Sigmoid colon (tissue), 7 donors: ENCODE measurements at places on chromosomes 7 and 10. TPM values are rescaled to one million over a fixed set of nuclear protein-coding genes. Genes with fewer than 3 reads are reported as not detected.

NPC1L1 gene
- total RNA-seq, result 0.36 TPM

ARHGAP19 gene
- 6.8 TPM for total RNA-seq

PRDX3 gene
- total RNA-seq, result 155 TPM

SPDYE2 gene
- not detected for total RNA-seq

PRSS37 gene
- not detected for total RNA-seq

CLEC5A gene
- total RNA-seq, result 0.83 TPM

AGMO gene
- not detected for total RNA-seq

OPN1SW gene
- not detected for total RNA-seq

TMEM213 gene
- total RNA-seq, result not detected

TLL2 gene
- 0.36 TPM for total RNA-seq

SLC26A5 gene
- 0.33 TPM for total RNA-seq

PNLIP gene
- not detected for total RNA-seq

PDSS1 gene
- total RNA-seq, result 3.1 TPM

DNA sequence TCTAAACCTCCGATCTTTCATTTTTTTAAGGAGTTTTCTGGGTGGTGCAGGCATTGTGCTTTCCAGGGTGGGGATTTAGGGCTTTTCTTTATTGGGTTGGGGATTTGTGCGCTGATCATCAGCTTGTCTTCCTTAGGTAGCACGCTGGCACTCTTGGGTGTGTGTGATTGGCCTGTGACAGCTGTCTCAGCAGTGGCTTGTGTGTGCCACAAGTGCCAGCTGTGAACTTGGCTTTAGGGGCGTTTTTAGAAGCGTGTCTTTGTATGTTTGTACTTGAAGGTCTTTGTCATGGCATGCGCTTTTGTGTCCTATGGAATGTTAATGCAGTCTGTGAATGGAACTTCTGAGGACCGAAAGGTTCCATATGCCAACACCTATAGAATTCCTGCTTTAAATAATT, 788 bp downstream of the AKAP9 start:
- DNase-seq, result no peak

DNA sequence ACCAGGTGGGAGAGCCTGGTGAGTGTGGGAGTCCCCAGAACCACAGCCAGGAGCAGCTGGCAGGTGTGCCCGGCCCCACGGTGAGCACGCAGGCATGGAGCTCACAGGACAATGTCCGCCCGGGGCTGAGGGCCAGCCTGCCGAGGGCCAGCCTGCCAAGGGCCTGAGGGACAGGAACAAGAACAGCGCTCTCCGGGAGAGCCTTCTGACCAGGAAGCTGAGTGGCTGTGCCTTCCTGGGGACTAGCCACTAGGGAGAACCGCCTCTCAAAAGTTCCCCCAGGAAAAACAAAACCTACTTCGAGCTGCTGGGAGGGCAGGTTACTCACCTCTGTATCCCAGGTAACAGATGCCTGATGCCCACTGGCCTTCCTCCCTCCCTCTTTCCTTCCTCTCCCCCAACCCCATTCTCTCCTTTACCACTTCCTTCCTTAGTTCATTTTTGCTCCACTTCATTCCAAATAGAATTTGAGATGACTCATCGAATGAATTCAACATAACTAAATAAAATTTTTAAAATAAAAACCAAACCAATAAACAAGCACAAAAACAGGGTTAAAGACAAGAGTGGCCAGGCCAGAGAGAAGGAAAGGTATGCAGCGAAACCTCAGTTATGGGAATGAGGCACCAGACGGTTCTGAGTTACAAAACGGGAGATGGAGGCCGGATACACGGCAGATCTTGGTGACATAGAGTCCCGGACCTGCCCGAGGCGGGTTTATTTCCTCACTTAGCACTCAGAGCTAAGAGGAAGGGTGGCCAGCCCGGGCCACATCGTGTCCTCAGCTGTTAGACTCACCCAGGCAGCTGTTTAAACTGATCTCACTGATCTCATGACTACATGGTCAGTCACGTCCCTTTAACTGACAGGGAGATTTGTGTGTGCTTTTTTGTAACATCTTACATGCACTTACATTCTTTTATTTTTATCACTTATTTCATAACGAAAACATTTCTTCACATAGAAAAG, 128.5 kb downstream of the TNS3 start:
- peak; percentile 89 for DNase-seq

DNA sequence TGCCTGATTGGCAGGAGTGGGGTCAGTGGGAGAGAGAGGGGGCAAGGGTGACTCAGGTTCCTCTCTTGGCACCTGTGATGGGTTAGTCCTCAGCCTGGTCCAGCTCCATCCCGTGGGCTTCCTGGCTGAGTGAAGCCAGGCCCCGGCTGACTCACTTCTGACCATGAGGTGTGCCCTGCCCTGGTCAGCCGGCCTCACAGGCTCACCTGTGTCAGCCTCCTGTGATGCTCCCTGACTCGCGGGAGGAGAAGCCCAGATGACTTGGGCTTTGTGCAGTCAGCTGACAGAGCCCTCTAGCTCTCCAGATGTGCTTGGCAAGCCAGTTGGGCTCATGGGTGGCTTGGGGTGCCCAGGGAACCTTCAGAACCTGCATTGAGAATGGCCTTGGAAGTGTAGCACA, 16.0 kb upstream of the PPIF start:
- no peak for DNase-seq

GRCh38 chr10:11975795-11976194, 66.8 kb downstream of the UPF2 start:
- DNase-seq, result no peak

- no peak for DNase-seq
These were observed 14.9 kb downstream of the CCL26 start for GRCh38 chr7:75756991-75757676.

DNA sequence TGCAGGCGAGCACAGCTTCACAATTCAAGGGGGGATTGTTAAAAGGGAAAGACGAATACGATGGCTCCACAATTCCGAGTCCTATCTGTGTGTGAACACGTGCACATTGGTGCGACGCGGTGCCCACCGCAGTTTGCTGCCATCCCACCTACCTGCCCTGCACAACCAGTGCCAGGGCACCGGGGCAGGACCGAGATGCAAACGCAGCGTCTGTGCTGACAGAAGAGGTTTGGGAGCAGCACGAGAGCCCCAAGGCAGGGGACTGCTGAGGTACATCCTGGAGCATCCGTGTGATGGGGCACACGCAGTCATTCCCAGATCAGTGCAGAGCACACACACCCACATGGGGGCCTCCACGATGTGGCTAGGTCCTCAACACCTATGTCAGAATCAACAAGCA, 221.3 kb downstream of the DNAJB6 start:
- DNase-seq, result peak; percentile 20

DNA sequence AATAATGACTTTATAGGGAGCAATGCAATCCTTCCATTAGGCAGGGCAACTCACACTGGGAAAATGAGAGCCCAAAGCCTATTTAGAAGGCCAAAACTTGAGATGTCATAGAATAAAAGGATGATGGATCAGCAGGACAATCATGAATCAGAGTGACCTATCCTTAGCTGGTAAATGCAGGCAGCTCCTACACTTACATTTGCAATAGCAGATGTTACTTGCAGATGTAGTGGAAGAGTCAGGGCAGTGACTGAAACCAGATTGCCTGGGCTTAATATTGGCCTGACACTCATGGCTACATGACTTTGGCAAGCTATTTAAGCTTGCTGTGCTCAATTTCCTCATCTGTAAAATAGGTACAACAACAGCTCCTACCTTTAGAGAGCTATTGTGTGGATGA, 98.7 kb downstream of the PRTFDC1 start:
- DNase-seq, result no peak

DNA sequence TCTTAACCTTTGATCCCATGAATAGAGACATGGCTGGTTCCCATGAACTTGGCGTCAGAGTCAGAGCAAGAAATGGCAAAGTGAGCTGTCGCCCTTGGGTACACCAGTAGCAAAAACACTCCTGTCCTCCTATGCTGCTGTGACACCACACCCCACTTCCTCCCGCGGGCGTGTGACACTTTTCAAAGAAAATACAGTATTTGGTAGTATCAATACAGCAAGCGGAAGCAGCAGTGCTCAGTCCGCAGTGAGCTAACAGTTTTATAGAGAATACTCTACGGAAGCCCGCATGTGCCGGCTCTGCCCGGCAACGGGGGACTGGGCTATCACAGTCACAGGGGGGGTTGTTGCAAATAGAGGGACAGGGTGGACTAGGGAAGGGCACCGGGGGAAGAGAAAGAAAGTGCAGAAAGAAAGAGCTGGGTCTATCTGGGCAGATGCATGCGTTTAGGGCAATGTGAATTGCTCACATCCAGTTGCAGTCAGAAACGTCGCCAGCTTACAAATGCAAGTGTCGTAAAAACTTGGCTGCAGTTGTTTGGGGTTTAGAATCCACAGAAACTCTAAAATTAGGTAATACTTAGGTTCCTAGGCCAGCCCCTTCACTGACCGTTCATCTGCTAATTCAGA, 49.8 kb downstream of the PRKCQ start:
- no peak for DNase-seq

DNA sequence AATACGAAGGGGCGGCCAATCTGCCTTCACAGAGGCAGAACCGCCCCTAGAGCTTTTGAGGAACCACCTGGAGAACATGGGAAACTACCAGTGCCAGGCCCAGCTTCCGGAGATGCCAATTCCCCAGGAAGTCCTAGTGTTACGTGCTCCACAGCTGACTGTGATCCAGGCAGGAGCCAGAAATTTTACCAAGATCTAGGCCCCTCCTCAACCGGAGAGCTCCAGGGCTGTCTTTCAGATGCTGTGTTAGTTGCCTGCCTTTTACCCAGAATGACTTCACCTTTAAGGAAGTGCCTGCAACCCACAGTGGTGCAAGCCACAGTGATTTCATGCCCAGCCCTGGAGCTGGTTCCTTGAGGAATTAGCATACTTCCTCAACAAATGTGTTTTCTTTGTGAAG, 62.9 kb downstream of the ELMO1 start:
- no peak for DNase-seq

- DNase-seq, result peak; percentile 61
These were observed 80.8 kb downstream of the ARHGAP22 start for GRCh38 chr10:48523820-48524758.

- no peak for DNase-seq
These were observed 58.7 kb downstream of the ARHGAP21 start for GRCh38 chr10:24664991-24665390.

GRCh38 chr7:18760046-18760445, 264.5 kb downstream of the HDAC9 start:
- DNase-seq, result no peak

GRCh38 chr10:128230401-128230800, 104.2 kb upstream of the MKI67 start:
- no peak for DNase-seq

- no peak for DNase-seq
These were observed 82.5 kb downstream of the TMEM168 start for GRCh38 chr7:112707655-112708054.

DNA sequence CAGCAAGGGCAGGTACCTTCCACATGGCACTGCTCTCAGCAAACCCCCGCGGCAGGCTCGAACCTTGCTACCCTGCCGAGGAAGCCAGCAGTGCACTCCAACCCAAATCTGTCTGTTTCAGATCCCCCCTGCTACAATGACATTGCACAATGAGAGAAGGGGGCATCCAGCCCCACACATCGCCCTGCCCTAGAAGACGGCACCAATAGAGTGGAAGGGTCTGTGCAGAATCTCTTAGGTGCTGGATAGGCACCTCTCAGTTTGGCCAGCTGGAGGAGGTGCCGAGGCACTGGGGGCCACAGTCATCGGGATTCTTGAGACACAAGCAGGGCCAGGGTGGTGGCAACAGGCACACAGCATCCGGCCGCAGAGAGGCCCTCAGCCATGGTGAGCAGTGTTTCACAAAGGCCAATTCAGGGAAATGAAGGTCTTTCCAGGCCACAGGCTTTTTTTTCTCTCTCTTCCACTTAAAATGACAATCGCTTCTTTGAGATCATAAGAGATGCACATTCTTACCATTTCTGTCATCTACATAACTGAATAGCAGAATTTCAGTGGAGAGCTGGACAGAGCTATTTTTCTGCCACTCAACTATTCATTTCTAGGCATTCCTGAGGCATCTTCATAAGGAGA, 281.3 kb downstream of the TNS3 start:
- DNase-seq, result peak; percentile 57

GRCh38 chr10:17548162-17548561, 69.0 kb downstream of the HACD1 start:
- no peak for DNase-seq

- no peak for DNase-seq
These were observed 47.0 kb upstream of the AMPH start for GRCh38 chr7:38677981-38678697.

DNA sequence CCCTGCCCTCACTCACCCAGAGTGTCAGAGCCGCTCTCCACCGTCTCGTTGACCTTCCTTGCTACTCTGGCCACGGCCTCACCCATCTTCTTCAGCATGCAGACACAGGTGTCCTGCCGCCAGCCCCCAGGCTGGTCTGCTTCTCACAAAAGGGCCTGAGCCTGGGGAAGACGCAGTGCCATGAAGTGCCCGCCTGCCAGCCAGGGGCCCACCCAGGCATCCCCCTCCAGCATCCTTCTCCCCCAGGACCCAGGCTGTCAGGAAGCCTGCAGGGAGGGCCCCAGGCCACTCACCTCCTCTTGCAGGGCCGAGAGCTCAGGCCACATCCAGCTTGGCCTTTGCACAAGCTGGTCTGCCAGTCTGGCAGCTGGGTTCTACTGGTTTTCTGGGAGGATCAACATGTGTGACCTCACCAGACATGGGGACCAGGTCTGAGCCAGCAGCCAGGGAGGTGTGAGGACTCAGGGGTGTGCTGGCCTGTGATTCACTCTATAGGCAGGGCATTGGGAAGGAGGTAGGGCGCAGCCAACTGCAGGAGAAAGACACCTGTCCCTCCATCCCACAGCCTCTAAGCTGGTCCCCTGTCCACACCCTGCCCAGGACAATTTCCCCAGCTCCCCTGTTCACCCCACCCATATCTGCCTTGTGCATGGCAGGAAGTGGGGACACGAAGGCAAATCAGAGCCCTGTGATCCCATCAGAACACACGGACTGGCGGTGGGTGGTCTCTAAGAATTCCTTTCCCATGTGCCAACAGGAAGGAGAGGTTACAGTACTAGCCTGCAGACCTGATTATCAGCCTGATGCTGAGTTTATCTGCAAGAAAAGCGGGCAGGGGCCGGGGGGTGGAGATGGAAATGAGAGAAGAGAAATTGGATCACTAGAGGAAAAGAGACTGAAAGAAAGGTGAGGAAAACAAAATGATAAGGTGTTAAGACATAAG, 5.7 kb downstream of the LRRC20 start:
- DNase-seq, result no peak

GRCh38 chr10:101250136-101250535, 20.9 kb upstream of the LBX1 start:
- no peak for DNase-seq

DNA sequence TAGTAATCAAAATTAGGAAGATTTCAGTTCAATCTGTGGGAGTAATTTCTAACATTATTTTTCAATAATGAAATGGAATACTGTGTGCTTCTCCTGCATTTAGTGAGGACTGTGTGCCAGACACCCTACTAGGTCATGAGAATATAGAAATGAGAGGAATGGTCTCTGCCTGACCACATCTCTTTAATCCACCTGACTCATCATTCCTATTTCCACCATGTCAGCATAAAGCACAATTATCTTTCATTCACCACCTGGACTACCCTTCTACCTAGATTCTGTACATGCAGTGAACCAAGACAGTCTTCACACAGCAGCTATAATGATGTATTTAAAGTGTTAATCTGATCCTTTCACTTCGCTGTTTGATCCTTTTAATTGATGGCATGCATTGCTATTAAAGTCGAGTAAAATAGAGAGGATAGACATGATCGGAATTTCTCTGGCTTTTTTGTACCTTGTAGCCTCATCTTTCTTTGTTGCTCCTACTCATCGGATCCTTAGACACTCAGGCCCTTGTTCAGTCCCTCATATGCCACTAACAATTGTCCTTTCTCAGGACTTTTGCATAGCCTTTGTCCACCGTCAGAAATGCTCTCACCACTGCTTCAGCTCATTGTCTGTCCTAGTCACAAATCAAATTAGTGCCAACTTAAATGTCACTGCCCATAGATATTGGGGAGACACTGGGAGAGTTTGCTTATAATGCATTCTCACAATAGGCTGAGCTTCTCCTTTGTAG, 1037.1 kb downstream of the REEP3 start:
- no peak for DNase-seq
